ENCODE measurements at places on chromosomes 7 and 10.

DNA sequence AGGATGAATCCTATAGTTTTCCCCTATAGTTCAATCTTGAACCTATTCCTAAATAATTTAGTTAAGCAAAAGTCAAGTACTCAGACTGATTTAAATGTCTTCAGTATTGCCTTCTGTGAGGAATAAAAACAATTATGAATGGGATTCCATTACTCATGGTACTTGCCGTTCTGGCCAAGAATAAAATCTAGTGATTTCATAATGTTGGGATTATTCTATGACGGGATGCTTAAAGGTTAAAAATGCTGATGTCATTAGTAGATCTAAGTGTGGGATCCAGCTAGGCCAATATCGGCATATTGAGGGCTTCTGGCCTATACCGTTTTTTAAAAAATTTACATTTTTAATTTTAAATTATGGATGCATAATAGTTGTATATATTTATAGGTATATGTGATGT lies 5.3 kb downstream of the BPGM start:
- DNase-seq, result no peak

DNA sequence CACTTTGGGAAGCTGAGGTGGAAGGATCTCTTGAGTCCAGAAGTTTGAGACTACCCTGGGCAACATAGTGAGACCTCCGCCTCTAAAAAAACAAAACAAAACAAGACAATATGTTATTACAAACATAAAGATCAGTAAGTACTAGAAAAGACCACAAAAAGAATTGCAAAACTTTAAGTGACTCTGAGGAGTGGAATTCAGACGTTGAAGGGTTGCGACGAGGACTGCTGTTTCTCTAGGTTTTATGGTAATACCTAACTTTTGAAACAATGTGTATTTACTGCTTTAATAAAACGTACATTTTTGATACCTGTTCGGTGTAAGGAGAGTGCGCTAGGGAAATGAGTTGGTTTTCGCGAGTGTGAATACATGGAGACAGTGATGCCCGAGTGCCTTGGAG lies 250.4 kb downstream of the GATA3 start:
- DNase-seq, result no peak

- DNase-seq, result no peak
These were observed 177.9 kb upstream of the BET1 start for GRCh38 chr7:94182066-94182465.

DNA sequence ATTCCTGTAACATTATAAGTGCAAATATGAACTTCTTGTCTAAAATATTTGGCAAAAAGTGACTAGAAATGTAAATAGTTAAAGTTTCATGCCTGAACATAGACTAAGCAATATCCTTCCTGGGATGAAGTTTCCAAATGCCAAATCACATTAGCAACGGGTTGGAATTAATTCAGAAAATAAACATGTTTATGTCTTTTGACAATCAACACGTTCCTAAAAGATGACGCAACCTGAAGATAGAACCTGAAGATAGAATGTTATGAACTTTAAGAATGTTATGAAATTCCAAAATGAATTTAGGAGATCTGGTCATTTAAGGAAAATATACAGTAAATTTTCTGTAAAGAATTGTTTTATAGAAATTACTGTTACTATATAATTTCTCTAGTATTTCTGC lies 9.2 kb downstream of the LAMB4 start:
- DNase-seq, result no peak

- DNase-seq, result no peak
These were observed 13.9 kb downstream of the GPER1 start for GRCh38 chr7:1101563-1102431.

DNA sequence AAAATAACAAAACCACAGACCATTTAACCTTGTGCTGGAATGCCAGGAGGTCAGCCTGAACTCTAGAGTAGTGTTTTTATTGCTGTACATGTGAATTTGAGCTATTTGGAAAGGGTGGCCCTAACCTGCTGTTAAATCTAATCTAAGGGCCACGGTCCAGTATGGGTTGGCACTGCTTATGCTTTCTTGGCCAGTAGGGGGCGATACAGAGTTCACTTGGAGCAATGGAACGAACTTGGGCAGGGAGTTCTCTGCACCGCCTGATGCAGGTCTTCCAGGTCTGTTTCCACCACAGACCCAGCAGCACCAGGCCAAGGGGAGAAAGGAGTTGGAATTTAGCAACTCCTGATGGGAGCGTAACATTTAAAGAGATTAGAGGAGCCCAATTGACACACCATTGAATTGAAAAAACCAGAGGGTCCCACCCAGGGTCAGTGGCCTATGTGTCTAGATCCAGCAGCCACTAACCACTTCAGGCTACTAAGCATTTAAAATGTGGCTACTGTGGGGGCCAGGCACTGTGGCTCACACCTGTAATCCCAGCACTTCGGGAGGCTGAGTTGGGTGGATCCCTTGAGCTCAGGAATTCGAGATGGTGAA lies 75.7 kb upstream of the EFCAB10 start:
- DNase-seq, result peak; percentile 46

GRCh38 chr7:104142147-104142546 lies 65.7 kb downstream of the ORC5 start:
- no peak for DNase-seq

DNA sequence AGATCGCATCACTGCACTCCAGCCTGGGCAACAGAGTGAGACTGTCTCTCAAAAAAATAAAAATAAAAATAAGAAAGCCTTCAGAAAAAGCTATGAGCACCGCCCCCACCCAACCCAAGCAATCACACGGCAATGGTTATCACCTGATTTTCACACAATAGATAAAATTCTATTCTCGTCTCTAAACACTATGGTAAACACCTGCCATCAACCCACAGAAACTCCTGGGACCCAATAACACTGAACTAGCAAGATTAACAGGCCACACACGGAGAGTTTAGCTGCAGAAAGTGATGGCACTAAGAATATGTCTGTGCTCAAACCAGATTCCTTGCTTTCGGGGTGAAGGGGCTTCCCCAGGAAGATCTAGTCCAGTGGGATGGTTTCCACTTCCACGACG lies 173.8 kb downstream of the DIP2C start:
- DNase-seq, result no peak

GRCh38 chr10:118407026-118407425 lies 64.9 kb upstream of the FAM204A start:
- DNase-seq, result no peak

DNA sequence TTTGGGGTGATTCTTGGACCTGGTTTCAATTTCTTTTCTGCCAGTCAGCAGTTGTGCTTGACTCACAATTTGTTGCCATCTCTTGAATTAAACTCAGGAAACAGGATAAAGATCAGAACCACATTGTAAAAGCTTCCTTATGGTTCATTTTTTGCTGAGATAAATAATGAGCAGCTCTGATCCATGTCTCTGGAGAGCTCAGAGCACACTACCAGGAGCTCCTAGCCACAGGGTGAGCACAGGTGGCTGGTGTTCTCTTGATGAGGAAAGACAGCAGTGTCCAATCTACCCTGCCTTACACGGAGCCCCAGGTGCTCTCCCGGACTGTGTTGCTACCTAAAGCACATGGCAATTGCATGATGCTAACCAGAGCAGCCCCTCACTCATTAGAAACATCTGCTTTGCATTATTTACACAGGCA lies 17.2 kb upstream of the FAM170B start:
- DNase-seq, result peak; percentile 75

GRCh38 chr10:94232711-94233383 lies 129.9 kb downstream of the NOC3L start:
- DNase-seq, result no peak

- peak; percentile 61 for DNase-seq
These were observed 101.6 kb upstream of the GJD4 start for GRCh38 chr10:35503578-35503977.

DNA sequence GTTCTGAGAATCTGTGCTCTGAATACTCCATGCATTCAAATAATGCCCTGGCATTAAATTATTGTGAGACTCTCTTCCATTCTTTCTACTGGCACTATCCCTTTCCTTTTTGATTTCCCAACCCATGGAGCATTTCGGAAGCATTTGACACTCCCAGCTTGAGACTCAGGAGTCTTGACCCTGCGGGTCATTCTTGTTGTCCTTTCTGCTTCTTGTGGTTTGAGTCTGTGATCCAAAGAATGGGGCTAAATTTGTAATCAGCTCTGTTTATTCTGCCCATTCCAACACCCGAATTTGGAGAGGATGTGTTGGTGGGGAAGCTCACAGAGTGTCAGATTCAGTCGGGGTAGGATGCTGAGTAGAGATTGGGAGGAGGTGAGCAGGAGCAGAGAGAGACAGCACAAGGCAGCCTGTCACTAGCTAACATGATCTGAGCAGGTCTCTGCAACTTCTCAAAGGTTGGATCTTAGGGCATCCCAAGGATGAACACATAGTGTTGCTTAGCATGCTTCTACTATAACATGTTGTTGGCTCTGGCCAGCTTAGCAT lies 80.4 kb upstream of the BMPER start:
- DNase-seq, result no peak

- no peak for DNase-seq
These were observed 25.4 kb downstream of the PDGFA start for GRCh38 chr7:494259-494687.

GRCh38 chr10:94150541-94151184 lies 156.9 kb downstream of the PLCE1 start:
- DNase-seq, result no peak

- DNase-seq, result no peak
These were observed 90.3 kb downstream of the TMEM168 start for GRCh38 chr7:112699725-112700513.

GRCh38 chr10:101441541-101442455 lies 87.8 kb downstream of the BTRC start:
- DNase-seq, result peak; percentile 65

GRCh38 chr7:114540291-114540690 lies 125.7 kb downstream of the FOXP2 start:
- DNase-seq, result no peak

- DNase-seq, result peak; percentile 74
These were observed 2.9 kb upstream of the IGF2BP3 start for GRCh38 chr7:23472956-23473843.

- no peak for DNase-seq
These were observed 99.9 kb downstream of the GPR26 start for GRCh38 chr10:123766012-123766411.

DNA sequence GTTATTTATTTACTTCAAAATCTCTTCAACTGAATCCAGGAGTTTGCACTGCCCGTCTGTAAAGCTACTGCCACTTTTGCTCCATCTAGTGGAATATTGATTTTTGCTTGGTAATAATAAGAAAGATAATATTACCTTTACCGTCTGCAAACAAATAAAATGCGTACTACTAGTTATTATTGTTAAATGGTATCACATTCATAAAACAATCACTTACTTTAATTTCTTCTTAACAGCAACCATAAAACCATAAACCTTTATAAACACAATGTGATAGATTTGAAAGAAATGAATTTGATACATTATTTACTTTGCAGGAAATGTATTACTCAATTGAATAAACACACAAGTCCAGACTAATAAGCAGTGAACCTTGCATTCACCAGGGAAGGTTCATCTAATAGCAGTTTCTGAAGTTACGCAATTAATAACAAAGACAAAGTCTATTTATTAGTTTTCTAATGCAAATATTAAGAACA lies 6.4 kb downstream of the AGMO start:
- DNase-seq, result peak; percentile 80

DNA sequence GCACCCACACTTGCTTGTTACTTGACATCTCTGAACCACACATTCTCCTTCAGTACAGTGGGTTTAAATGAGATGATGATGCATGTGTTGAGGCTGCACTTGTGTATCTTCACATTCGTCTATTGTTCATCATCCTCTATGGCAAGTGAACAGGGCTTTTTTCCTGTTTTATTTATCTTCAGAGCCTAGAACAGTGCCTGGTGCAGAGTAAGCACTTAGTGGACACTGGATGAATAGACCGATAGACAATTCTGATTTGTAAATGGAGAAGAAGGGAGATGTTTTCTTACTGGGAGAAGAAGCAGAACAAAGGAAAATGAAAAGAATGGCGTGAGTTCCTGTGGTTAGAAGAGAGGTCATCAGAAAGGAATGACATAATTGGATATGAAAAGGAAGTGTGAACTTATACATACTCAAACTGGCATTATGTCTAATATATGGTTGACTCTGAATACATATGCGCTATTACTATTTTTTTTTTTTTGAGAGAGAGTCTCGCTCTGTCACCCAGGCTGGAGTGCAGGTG lies 99.7 kb downstream of the AVL9 start:
- DNase-seq, result no peak

- DNase-seq, result no peak
These were observed 35.1 kb upstream of the DNAH11 start for GRCh38 chr7:21507627-21508343.

- DNase-seq, result peak; percentile 34
These were observed 18.3 kb downstream of the SGMS1 start for GRCh38 chr10:50605269-50605950.

DNA sequence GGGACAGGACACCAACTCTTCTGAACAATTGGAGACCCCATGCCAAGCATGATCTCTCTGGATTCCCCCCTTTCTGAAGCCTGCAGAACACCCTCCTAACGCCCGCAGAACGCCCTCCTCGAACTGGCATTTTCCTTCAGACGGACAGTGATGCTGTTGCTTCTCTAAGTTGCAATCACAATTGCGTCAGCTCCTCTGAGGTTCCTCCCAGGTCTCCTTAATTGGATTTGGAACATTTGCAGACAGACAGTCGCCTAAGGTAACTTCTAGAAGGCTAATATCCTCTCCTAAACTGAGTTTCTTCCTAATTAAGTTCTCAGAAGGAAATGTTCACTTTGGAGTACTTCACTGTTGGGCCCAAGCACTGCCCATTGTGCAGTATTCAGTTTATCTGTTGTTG lies 20.5 kb upstream of the SERPINE1 start:
- no peak for DNase-seq

DNA sequence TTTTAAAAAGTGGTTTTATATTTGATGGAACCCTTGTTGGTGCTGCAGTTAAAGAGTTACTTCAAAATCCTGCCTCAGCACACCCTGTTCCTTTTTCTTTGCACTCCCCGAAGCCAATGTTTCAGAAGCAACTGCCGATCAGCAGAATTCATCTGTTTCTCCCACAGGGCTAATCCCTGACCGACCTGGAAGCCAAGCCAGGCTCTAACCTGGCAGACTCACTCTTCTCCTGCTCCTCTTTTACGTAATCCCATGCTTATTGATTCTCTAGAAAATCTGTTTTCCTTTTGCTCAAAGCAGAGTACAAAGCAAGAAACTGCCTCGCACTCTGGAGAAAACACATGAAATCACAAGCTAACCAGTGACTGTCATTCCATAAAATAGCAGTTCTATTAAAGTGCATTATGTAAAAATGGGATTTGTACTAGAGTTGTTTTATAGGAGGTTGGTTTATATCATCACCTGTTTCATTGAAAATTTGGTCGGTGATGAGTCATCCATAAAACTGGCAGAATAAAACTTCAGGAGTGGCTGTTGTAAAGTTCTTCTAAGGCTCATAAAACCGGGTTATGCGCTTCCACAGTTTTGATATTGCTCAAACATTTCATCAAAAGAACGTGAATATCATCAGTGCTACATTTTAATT lies 99.9 kb downstream of the CNTNAP2 start:
- no peak for DNase-seq

DNA sequence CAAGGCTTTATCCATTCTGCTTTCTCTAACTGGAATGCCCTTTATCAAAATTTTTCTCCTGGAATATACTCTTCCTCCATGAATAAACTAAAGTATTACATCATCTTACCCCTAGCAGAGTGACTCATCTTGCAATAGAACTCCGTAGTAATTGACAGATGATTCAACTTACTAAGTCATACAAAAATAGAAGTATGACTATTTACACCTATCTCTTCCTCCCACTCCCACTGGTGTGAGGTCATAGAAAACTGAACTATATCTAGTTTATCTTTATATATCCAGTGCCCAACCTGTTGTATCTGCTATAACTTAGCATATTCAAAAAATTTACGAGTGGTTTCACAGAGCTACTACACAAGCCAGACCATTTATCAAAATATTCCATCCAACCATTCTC lies 26.1 kb downstream of the ABCB1 start:
- DNase-seq, result no peak

All from NCI-H146 (cell line).